ENCODE measurements at places on chromosomes 4 and X. TPM values are rescaled to one million over a fixed set of nuclear protein-coding genes. Genes with fewer than 3 reads are reported as not detected.

DNA sequence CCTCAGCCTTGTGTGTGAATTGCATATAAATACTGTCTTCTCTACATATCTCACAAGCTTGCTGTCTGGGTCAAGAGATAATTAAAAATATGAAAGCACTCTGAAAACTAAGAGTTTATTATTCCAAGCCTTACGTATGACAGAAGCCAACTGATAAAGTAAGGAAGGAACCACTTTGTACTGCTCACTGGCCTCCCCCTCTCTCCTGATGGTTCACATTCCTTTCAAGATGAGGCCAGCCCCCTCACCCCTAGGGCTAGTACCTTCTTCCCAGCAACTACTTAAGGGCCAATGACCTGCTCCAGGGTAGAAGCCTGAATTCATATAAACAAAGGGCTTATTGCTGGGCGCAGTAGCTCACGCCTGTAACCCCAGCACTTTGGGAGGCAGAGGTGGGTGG is 5.4 kb upstream of the SOWAHD start:
- no peak for DNase-seq
- peaks cover 38% of the 10 kb centered on the region for H3K4me1 ChIP-seq
- H3K27me3 ChIP-seq: no peaks in the 10 kb centered on the region
- H3K27ac ChIP-seq: peak overlapping the region; percentile 91
- H3K4me3 ChIP-seq: no peak overlapping the region

The METAP1 gene
- total RNA-seq: 51.7 TPM

DNA sequence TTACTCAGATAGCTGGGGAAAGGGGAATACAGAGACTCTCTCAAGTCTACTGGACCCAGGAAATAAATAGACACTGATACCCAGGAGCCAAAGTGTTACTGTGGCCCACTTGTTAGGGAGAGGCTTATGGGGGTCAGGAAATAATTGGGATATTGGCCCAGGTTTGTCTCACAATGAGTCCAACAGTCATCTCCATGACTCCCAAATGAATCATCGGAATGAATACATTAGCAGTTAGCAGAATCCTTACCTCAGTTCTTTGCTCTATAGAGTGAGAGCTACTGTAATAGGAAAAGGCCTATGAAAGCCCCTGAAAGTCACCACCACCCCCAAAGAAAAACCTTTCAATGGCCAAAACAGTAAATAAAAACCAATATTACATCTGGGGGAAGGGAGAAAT is 42.4 kb upstream of the ARHGEF6 start:
- peaks cover 16% of the 10 kb centered on the region for H3K36me3 ChIP-seq
- no peaks in the 10 kb centered on the region for H3K27me3 ChIP-seq
- DNase-seq: no peak
- H3K27ac ChIP-seq: no peak overlapping the region
- no peak overlapping the region for H3K4me3 ChIP-seq
- no peaks in the 10 kb centered on the region for H3K4me1 ChIP-seq

- no peaks in the 10 kb centered on the region for H3K27me3 ChIP-seq
- H3K4me3 ChIP-seq: peak overlapping the region; percentile 36
- H3K27ac ChIP-seq: peak overlapping the region; percentile 51
- DNase-seq: no peak
- peaks cover 19% of the 10 kb centered on the region for H3K4me1 ChIP-seq
- H3K36me3 ChIP-seq: no peaks in the 10 kb centered on the region
Observed at GRCh38 chrX:133749951-133750350, 235.4 kb downstream of the GPC3 start.

The SEPSECS gene
- total RNA-seq: 15.5 TPM

DNA sequence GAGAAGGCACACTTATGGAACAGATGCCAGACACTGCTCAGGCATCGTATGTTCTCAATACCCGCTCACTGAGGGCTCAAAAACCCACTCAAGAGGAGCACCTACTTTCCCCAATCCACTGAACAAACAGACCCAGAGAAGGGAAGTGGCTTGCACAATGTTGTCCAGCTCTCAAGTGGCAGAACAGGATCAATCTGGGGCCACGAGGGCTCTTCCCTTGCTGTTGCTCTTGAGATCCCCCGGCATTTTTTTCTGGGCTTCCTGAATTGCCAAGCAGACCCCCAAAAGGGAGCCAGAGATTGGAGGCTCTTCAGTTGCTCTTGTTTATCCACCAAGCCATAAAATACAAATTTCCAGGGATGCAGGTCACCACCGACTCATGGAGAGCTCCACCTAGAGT is 35.7 kb downstream of the IDS start:
- peaks cover 4% of the 10 kb centered on the region for H3K4me1 ChIP-seq
- no peaks in the 10 kb centered on the region for H3K36me3 ChIP-seq
- no peak overlapping the region for H3K27ac ChIP-seq
- no peak for DNase-seq
- H3K4me3 ChIP-seq: no peak overlapping the region
- H3K27me3 ChIP-seq: peaks cover 3% of the 10 kb centered on the region

DNA sequence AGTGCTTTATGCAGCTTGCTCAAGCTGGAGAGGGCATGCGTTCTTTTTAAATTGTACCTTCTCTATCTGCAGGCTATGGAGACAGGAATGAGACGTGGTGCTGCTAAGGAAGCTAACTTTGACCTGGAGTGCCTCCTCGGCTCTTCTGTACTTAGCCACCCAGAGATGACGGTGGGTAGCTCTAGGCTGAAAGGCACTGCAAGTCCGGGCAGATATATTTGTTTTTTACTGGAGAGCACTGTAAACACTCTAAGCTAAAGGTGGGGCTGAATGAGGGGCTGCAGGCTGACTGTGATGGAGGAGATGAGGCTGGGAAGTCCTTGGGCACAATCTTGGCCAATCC is 12.1 kb downstream of the ELF4 start:
- H3K4me1 ChIP-seq: peaks cover 35% of the 10 kb centered on the region
- DNase-seq: no peak
- H3K27ac ChIP-seq: peak overlapping the region; percentile 58
- peaks cover 8% of the 10 kb centered on the region for H3K36me3 ChIP-seq

The DAPP1 gene
- 22.8 TPM for total RNA-seq

The TLL1 gene
- total RNA-seq: not detected

- H3K4me1 ChIP-seq: peaks cover 8% of the 10 kb centered on the region
- no peak overlapping the region for H3K27ac ChIP-seq
- H3K27me3 ChIP-seq: peaks cover 4% of the 10 kb centered on the region
- no peaks in the 10 kb centered on the region for H3K36me3 ChIP-seq
- no peak for DNase-seq
- H3K4me3 ChIP-seq: no peak overlapping the region
Observed at GRCh38 chr4:139227729-139228404, 50.8 kb upstream of the ELF2 start.

- DNase-seq: no peak
- no peaks in the 10 kb centered on the region for H3K4me1 ChIP-seq
- no peaks in the 10 kb centered on the region for H3K36me3 ChIP-seq
Observed at GRCh38 chrX:43479070-43479469, 177.0 kb upstream of the MAOA start.

DNA sequence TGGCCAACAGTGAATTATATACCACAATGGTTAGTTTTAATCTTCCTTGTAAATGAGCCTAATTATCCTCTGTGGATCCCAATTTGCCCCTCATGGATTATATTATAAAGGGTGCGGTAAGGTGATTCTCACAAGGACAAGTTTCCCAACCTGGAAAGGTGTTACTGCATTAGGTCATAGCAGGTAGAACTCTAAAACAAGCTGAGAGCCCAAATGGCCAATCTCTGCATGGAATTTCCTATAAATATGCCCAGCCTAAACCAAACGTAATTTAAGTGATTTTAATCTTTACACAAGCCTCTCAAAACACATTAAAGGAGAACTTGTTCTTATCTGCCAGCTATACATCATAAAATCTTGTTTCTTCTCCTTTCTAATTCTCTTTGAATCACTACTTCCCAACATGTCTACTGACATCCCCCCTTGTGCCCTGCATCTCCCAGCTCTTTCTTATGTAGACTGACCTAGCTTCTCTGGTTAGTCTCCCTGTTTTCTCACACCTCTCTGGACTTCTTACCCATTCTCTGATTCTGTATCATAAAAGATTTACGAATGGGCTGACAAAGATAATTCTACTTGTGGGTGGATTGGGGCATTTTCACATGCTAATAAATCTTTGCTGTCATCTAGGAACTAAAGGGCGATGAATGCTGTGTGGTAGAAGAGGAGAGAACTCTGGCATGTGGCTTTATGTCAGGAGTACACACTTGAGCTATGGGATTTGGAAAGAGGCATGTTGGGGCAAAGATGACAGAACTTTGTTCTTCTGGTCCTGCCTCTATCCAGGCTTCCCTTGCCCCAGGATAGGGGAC is 94.3 kb upstream of the PGRMC2 start:
- no peak overlapping the region for H3K27ac ChIP-seq
- no peaks in the 10 kb centered on the region for H3K36me3 ChIP-seq
- no peaks in the 10 kb centered on the region for H3K27me3 ChIP-seq

The MUC7 gene
- total RNA-seq: not detected

DNA sequence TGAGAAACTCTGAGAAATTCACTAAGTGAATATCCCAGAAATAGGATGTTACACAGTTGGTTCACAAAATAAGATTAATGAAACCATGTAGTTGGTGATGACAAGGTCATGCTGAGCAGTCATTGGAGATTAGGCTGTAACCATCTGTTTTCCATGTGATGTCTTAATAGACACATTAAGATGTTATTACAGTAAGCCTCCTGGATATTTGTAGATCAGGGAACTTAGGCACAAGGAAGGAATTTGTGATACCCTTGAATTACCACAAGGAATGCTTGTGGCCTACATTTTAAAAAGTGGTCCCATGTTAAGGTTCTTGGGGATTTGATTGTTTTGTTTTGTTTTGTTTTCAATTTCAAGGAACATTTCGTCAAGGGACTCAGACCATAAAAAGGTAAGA is 185.6 kb upstream of the BANK1 start:
- no peak overlapping the region for H3K27ac ChIP-seq
- H3K4me3 ChIP-seq: no peak overlapping the region
- H3K36me3 ChIP-seq: no peaks in the 10 kb centered on the region
- H3K4me1 ChIP-seq: no peaks in the 10 kb centered on the region

DNA sequence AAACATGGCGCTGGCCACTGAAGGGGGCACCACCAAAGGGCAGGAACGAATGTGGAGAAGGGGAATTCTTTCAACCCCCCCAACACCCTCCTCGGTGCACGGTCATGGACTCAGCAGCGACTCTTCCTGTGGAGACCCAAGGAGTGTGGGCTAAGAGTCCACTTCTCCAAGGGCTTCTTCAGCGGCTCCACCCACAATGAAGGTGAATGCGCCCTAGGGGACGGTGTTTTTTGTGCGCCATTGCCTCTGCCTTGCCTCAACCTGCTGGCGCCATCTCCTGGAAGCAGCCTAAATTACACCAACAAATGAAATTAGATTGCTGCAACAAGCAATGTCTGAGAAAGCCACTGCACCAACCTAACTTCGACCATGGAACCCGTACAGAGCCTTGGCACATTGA is 169.2 kb upstream of the MAGEB18 start:
- no peaks in the 10 kb centered on the region for H3K36me3 ChIP-seq
- no peaks in the 10 kb centered on the region for H3K4me1 ChIP-seq
- H3K27ac ChIP-seq: no peak overlapping the region
- no peak overlapping the region for H3K4me3 ChIP-seq

DNA sequence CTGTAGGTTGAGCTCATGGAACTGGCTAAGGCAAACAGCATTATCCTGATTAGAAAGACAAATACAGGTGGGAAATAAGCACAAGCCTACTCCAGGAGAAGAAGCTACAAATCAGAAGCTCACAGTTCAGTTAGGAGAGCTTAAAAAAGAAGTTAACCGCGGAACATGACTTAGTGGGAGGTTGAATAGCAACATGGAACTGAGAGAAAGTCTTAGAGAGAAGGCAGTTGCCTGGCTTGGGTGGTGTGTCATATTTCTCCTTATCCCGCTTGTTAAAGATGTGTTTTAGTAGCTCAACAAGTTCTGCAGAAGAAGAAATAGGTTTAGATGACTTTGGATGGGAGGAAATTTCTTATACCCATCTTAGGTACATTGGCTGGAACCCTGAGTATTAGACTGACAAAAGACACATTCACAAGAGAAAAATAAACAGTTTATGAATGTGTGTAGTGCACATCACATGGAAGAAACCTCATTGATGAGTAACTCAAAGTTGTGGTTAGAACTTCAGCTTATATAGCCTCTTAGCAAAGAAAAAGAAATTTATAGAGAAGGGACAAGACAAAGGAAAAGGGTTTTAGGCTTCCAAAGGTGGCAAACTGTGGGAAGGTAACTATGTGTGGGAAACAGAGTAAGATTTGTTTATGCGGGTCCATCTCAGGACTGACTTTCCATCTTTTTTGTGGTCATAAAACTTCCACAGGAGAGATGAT is 37.4 kb upstream of the RXFP1 start:
- H3K27ac ChIP-seq: no peak overlapping the region
- no peaks in the 10 kb centered on the region for H3K4me1 ChIP-seq
- no peak for DNase-seq
- peaks cover 3% of the 10 kb centered on the region for H3K27me3 ChIP-seq
- no peak overlapping the region for H3K4me3 ChIP-seq

The ADGRL3 gene
- not detected for total RNA-seq

The TAF7L gene
- not detected for total RNA-seq

The RHOXF2B gene
- total RNA-seq: not detected

- H3K36me3 ChIP-seq: peaks cover 3% of the 10 kb centered on the region
- H3K27ac ChIP-seq: no peak overlapping the region
- no peak overlapping the region for H3K4me3 ChIP-seq
Observed at GRCh38 chrX:154452823-154453222, 5.3 kb upstream of the PLXNA3 start.

DNA sequence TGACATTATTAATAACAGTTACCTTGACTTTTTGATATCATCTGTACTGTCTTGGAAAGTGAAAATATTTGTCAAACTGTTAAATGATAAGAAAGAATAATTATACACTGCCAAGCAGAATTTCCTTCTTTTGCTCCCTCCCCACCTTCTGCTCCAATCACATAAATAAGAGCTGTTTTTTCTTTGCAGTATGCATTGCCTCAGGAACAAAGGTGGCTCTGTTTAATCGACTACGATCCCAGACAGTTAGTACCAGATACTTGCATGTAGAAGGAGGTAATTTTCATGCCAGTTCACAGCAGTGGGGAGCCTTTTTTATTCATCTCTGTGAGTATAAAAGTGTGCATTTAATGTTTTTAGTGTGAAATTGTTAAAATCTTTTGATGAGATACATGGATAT is 66.1 kb downstream of the CCKAR start:
- H3K36me3 ChIP-seq: peaks cover 26% of the 10 kb centered on the region
- H3K27me3 ChIP-seq: no peaks in the 10 kb centered on the region
- peaks cover 5% of the 10 kb centered on the region for H3K4me1 ChIP-seq
- no peak for DNase-seq
- H3K27ac ChIP-seq: no peak overlapping the region
- H3K4me3 ChIP-seq: no peak overlapping the region

- H3K27me3 ChIP-seq: no peaks in the 10 kb centered on the region
- no peak overlapping the region for H3K27ac ChIP-seq
- peaks cover 2% of the 10 kb centered on the region for H3K36me3 ChIP-seq
- no peak overlapping the region for H3K4me3 ChIP-seq
- H3K4me1 ChIP-seq: no peaks in the 10 kb centered on the region
Observed at GRCh38 chr4:152197211-152197610, 338.7 kb downstream of the FBXW7 start.

The LGI2 gene
- total RNA-seq: not detected
